Sciatic nerve (tissue), 2 donors: ENCODE measurements at places on chromosomes 2 and 18. TPM values are rescaled to one million over a fixed set of nuclear protein-coding genes. Genes with fewer than 3 reads are reported as not detected.

Gene SALL3
- 0.09 TPM for total RNA-seq

Gene PROM2
- 3.0 TPM for total RNA-seq

Gene OST4
- 198 TPM for total RNA-seq

DNA sequence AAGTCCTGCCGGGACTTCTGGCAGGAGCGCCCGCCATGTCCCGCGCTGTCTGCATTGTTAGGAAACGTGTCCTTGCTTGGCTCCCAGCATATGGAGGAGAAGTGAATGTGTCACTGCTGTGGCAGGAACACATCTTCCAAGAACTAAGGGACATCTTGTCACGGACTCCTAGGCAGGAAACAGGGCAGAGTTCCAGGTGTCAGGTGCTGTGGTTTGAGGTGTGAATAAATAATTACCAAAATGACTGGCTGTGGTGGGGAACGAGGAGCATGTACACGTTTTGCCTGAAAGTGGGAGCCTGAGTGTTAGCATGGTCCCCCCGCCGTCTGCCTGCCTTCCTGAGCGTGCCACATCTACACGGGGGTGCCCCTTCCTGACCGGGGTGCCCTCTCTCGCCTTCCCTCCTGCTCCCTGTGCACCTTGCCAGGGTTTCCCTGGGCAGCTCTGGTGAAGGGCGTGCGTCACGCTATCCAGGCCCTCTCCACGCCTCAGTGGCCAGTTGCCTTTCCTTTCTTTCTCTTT, 237.5 kb downstream of the LDLRAD4 start:
- DNase-seq, result no peak

DNA sequence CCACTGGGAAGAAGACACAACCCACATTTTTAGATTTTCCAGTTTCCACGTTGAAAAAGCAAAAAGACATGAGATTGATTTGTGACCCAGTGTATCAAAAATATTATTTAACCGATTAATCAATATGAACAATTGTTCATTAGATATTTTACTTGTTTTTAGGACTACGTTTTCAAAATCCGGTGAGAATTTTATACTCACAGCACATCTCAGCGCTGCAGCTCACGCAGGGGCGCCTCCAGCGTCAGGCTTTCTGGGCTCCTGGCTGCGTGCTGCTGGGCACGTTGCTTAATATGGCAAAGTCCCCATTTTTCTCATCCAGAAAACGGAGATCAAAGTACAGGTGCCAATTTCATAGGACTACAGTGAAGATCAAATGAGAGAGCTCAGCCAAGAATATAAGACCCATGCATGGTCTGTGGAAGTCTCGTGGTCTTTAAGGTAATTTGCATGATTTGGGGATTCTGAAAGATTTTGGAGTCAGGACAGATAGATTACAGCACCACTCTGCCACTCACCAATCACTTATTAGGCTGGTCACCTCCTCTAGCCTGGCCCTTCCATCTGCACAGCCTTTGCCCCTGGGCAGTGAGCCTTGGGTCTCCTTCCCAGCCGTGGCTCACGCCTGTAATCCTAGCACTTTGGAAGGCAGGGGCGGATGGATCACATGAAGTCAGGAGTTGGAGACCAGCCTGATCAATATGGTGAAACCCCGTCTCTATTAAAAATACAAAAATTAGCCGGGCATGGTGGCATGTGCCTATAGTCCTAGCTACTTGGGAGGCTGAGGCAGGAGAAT, 36.2 kb downstream of the PTPN18 start:
- DNase-seq, result no peak

DNA sequence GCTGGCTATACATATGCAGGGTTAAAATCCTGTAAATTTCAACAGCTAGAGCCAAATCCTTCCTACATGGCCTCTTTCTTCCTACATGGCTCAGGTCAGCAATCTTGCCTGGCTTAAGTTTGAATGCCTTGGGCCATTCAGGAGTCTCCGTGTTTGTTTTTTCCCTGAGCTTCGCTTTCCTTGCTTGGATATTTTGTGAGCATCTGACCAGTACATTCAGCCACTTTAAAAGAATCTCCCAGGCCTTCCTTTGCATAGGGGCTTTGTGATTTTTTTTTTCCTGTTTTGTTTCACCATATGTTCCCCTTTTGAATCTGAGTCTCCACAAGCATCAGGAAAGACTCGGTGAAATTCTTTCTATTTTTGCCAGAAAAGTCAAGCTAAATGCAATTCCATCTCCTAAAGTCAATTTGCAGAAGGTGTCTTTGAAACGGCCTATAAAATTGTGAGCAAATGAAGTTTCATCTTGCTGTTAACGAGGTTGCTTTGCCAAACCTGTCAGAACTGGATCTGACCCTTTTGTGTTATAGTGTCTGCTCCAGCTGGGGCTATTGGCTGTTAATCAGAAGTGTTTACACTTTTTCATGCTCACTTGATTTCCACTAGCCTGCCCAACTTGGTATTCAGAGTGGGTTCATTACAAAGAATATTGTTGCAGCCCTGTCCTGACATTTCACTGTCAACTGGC, 256.9 kb downstream of the DCC start:
- DNase-seq, result no peak

DNA sequence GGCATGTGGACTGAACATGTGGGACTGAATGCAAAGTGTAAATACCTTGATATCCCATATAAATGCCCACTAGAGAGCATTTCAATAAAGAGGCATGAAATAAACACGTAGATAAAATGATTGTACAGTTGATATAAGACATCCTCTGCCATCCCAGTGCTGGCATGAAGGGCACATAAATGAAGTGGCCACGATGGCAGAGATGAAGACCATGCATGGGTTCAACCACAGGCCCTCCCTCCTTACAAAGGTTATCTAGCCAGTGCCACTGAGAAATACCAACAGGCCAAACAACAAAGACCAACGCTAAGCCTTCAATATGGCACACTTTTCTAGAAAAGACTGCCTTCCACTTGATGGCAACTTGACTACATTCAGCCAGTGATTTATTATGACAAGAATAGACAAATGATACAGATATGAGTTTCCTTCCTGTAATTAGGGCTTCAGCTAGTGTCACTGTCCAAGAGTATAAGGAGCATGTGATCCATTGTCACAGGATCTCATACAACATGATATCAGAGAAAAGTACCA, 493.9 kb upstream of the MAP2 start:
- no peak for DNase-seq
